KBM-7 (cell line): ENCODE measurements at places on chromosomes 2 and 18.

DNA sequence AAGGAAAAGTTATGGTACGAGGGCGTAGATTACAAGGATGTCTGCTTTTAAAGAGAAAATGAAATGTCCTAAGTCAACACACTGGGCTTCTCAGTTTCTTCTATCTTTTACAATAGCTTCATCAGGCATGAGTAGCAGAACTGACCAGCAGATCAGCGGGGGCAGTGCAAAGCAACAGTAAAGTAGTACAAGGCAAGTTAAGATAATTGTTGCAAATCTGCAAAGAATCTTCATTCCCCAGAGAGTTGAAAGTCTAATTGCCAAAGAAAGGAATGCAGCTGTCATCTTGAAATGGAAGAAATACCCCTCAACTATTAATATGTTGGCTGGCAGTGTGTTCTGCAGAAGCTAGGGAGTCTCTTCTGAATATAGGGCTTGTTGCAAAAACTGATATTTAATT, 60.2 kb upstream of the SLC39A10 start:
- no peak for DNase-seq

DNA sequence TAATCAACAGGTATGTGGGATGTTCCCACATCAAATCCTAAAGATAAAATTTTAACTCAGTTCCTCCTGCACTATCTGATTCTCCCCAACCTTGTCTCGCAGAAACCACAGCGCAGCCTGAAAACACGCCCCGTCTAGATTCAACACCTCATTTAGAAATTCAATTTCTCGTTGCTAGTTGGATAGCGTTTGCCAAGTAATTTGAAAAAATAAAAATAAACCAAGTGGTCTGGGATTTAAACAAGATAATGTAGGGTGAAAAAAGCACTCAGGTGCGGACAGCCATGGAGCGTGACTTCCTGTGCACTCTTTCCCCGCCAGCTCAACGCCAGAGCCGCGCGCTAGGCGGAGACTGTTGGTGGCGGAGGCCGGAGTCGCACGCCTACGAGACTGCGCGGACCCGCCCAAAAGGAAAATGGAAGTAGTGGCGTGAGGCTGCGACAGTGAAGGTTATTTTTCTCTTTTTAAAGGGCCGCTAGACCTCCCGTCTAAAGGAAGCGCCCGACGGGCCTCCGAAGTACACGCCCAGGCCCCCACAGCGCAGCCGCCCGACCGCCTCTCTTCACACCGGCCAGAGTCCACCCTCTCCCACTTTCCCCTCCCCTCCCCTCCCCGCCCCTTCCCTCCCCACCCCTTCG, 615 bp upstream of the CCNT2 start:
- peak; percentile 95 for DNase-seq

- no peak for DNase-seq
Measured at GRCh38 chr2:239552213-239552926, 151.6 kb upstream of the HDAC4 start.

DNA sequence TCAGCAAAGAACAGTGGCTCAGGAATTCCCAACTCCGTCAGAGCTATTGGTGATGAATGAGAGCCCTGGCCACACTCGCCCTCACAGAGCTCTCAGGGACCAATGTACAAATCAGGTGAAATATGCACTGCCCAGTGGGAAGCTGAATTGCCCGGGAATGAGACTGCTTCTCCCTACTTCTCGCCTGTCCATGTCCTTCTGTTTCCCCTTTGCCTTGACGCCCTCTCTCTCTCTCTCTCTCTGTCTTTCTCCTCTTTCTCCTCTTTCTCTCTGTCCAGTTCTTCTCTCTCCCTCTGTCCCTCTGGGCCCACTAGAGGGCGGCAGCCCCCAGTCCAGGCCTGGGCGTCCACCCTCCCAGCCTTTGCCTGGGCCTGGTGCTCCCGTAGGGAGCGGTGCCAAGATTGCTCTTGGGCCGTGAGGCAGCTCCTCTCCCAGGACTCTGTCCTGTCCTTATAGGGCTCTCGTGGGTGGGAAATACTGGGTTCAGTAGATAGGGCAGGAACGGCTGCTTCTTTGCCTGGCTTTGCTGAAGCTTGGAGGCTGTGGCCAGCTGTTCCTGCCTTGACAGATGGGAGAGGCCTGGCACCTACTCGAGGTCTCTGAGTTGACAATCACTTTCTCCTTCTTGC, 28.4 kb upstream of the PUM2 start:
- peak; percentile 30 for DNase-seq

DNA sequence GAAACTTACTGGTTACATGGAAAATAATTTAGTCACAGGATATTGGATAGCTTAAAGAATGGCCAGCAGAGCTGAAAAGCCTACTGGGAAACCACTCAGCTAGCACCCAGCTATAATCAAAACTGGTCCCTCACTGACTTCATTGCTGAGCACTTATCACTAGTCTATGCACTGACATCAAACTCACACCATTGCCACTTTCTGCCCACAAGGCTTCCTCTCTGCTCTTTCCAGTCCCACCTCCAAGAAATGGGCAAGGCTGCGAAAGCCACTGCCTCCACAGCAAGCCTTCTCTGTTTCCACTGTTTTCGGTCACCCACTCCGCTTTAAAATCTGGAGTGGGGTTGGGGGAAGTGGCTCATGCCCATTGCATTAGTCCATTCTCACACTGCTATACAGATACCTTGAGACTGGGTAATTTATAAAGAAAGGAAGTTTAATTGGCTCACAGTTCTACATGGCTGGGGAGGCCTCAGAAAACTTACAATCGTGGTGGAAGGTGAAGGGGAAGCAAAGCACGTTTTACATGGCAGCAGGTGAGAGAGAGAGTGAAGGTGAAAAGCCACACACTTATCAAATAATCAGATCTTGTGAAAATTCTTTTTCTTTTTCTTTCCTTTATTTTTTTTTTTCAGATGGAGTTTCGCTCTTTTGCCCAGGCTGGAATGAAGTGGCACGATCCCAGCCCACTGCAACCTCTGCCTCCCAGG, 77.0 kb upstream of the CERS6 start:
- no peak for DNase-seq

DNA sequence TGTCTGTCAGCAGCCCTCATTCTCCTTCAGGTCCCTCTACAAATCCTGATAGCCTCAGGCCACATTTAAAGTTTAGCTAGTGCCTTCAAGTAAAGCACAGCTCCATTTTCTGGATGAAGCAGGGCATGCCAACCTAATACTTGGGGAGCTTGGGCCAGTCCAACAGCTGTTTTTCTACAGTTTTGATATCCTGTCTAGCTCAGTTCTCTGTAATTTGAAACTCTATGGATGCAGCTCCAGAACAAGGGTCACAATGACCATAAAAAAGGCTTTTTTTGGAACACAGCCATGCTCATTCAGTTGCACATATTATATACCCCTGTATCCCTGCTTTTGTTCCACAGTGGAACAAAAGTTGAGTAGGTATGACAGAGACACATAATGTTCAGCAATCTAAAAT, 373.5 kb downstream of the SUCLG1 start:
- no peak for DNase-seq

DNA sequence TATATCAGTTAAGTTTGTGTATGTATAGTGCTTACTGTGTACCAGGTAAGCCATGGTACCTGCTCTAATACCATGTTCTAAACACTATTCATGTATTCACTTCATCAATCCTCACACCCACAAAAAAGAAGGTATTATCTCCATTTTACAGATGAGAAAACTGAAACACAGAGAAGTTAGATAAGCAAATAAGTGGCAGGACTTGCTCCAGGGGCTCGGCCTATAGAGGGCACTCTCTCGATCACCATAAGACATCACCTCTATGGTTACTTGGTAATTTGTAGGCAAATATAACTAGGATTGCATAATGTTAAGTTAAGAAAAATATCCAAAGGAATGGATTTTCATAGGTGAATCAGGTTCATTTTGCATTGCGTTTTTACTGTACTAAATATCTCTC, 118.1 kb upstream of the FN1 start:
- no peak for DNase-seq

DNA sequence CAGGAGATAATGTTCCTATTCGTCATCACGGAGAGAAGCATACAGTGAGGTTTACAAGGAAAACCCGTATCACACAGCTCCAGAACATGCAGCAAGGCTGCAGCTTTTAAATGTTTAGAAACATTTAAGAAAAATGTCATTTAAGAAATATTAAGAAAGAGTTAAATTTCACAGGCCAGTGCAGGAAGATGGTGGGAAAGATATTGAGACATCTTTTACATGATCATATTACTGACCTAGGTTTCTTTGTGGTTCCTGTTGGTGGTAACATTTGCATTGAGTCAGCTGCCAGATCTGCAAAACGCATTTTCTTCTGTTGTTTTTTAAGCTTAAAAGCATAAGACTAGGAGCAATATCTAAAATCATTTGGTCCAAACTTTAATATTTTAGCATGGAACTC, 44.9 kb downstream of the CPO start:
- peak; percentile 5 for DNase-seq

GRCh38 chr2:239717319-239717675, 307.8 kb downstream of the NDUFA10 start:
- no peak for DNase-seq

- no peak for DNase-seq
Measured at GRCh38 chr2:139477618-139478017, 697.4 kb upstream of the NXPH2 start.

- no peak for DNase-seq
Measured at GRCh38 chr2:168643979-168644378, 158.5 kb upstream of the NOSTRIN start.

DNA sequence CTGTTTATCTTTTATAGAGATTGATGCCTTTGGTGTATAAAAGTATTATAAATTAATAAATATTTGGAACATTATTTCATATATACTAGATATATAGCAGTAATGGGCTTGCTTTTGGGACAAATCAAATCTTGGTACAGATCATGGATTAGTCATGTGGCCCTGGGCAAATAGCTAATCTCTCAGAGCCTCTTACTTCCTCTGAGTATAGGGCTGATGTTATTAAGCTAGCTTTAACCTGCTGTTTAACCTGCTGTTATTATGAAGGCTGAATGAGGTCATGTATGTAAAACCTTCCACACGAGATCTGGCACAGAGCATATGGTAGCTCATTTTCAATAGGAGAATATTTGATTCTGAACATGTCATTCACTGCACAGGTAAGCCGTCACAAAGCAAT, 5.7 kb downstream of the ITGB6 start:
- DNase-seq: no peak

GRCh38 chr2:25302758-25303375, 38.9 kb downstream of the DNMT3A start:
- DNase-seq: no peak

DNA sequence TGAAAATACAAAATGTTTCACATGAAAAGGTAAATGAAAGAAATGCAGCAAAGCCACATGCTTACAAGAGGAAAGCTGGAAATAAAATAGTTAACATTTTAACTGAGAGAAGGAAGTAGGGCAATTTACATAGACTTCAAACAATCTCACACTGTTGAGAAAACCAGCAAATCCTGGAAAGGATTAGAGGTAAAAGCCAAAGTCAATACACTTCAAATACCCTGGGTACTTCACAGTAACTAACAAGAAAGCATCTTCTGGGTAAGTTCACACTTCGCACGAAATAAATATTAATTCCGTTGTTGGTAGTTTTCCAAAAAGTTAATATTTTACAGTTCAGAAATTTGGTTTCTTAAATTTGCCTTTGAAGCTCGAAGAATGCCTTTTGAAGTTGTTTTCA, 3.5 kb upstream of the ERICH2 start:
- no peak for DNase-seq

- no peak for DNase-seq
Measured at GRCh38 chr18:44464398-44465180, 216.1 kb upstream of the SETBP1 start.

DNA sequence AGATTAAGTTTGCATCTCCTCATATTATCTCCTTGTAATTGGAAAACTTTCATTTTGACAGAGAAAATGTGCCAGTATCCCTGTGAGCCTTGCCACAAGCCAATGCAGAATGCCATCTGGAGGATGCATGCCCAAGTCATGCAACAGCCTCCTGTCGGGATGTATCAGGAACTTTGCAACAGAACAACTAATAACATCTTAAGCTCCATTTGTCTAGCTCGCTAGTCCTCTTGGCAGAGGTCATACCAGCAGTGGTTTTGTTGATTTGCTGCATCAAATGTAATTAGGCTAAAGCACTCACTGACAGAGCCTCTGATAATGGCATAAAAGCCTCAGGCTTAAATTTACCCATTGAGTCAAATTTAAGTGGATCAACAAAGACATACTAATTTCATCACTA, 125.8 kb downstream of the UBE2E3 start:
- DNase-seq: no peak

GRCh38 chr18:7678801-7679200, 111.7 kb downstream of the PTPRM start:
- DNase-seq: no peak

DNA sequence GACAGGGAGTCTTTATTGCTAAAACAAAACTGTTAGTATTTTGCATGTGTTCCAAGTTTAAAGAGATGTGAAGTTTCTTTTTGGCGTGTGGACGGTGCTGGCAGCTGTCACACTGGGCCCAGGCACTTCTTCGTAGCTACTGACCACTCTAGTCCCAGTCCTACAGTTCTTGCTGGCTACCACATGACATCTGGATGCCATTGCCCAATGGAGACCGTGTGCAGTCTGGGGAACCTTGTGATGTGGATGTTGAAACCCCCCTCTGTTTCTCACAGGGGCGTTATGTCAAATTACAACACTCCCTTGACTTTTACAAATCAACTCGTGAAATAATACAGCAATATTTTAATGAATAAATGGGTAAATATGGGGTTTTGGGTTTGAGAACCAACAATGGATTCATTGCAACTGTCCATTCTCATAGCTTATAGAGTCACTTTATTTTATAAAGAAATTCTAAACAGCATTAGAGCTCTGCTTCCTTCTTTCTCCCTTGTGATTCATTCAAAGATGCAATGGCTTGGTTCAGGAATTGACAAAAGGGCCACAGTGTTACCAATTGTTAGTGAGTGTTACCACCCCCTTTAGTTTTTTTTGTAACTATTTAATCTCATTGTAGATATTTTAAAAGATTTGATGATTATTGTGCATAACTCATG, 1.2 kb downstream of the GPD2 start:
- peak; percentile 35 for DNase-seq

- no peak for DNase-seq
Measured at GRCh38 chr2:29878898-29879297, 42.5 kb downstream of the ALK start.

DNA sequence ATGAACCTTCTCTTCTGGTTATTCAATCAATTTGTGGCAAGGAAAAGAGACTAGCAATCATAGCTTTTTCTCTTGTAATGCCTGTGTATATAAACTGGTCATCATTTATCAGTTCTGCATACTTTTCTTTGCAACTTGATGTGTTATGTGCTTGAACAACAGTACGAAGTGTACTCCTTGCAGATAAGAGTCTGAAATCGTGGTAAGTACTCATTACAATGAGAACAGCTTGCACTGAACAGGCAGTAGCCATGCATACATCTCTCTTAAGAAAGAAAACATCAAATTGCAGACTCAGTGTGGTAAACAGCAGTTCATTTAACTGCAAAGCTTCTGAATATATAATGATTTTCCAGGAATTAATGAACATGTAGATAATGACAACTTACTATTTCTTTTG, 64.3 kb downstream of the GREB1L start:
- DNase-seq: no peak

DNA sequence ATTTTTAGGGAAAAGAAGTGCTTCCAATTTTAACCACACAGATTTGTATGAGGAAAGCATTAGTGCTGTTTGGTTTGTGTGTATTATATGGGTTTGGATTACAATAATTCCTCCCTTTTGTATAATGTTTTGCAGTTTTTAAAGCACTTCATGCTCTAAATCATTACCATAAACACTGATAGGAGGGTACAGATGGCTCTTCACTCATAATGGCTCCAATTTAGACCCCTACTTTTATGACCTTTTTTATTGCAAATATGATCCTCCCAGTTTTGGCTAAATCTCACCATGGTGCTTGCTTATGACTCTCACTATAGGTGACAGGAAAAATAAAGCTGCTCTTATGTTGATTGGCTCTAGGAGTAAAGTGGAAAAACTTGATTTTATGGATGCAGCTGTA, 23.8 kb upstream of the TMEM17 start:
- DNase-seq: no peak
